CD4-positive, alpha-beta T cell treated with Interleukin-6 for 4 hours (primary cell): ENCODE measurements at places on chromosomes 1 and 21.

DNA sequence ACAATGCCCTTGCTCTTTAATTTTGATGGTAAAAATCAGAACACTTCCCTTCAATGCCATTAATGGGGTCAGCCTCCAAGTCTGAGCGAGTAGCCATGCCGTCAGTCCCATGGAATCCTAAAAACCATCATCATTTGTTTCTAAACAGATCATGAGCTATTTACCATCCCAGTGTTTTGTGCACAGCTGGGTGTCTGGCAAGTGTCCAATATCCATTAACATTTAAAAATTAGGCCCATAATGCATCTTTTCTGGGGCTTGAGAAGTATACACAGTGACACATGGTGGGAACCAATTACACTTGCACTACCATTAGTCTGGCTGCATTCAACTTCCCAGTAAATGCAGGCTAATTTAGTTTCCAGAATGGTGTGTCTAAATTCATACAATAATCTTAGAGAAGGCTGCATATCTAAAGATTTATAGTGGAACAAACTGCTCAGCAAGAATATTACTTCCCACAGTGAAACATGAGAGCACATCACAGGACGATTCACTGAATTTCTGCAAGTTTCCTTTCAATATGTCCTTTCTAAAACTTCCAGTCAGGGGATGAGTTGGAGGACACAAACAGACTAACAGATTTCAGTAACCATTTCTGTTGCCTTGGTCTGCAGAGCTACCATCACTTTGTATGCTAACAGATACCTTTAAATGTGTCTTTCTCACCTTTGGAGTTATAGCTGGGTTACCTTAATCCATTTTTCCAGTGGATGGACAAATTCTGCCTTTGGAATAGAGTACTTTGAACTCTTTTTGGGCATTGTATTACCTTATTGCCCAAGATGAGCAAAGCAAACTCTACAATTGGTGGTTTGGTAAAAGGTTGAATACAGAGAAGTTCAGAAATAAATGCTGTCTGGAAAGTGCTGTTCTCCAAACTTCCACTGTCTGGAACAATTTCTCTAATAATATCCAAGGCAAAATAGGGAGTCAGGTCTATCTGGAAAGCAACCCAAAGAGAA, 258.0 kb downstream of the PTBP2 start:
- DNase-seq, result no peak

DNA sequence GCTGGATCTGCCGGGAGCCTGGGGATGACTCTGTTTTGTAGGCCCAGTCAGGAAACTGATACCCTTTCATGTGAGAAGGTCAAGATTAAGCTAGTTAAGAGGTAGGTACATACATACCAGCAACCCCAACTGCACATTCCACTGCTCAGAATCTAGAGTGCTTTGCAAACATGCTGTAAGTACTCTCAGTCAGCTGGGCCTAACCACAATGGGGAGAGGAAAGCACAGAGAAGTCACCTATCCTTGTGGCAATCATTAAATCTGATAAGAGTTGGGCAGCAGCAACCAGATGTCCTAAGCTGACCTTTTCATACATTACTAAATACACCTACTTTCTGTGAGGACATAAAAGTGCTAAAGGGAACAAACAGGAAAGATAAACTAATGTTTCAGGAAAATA, 2.5 kb downstream of the ETV3 start:
- DNase-seq, result no peak

DNA sequence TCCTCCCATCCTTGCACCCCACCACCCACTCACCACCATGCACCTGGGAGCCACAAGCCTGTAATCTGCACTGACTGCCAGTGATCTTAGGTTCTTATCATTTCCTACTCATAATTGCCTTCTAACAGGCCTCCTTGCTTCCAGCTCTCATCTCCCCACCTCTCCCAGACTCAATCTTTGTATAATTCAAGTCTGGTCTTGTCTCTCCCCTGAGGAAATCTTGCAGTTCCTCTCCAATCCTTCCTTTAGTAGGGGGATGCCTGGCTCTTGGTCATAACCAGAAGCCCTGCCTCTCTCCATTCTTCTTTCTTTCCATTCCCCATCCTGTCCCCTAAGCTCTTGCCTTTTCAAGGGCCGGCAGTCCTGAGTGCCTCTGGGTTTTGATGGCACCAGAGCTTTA, 27.8 kb downstream of the PIGM start:
- DNase-seq, result no peak

- no peak for DNase-seq
These were observed 261.7 kb downstream of the PCP4 start for GRCh38 chr21:40128891-40129290.

GRCh38 chr1:239997515-239998311, 94.0 kb upstream of the FMN2 start:
- no peak for DNase-seq
